HCT116 (cell line): ENCODE measurements at places on chromosomes 12 and 14. TPM values are rescaled to one million over a fixed set of nuclear protein-coding genes. Genes with fewer than 3 reads are reported as not detected.

The SMOC1 gene
- total RNA-seq = not detected

The JPH4 gene
- total RNA-seq = 0.15 TPM

The RNASE1 gene
- 3.3 TPM for total RNA-seq

The MLH3 gene
- total RNA-seq = 14.7 TPM

The TUNAR gene
- not detected for total RNA-seq

The BATF gene
- total RNA-seq = 0.69 TPM

The PHETA1 gene
- 10.6 TPM for total RNA-seq

The KRT4 gene
- total RNA-seq = not detected

- H3K4me1 ChIP-seq = no peaks in the 10 kb centered on the region
- no peaks in the 10 kb centered on the region for H3K36me3 ChIP-seq
- no peak for DNase-seq
- H3K27ac ChIP-seq = no peak overlapping the region
- H3K4me3 ChIP-seq = no peak overlapping the region
These were observed 676.1 kb upstream of the TMEM132C start for GRCh38 chr12:127590868-127591267.

- no peak overlapping the region for H3K4me3 ChIP-seq
- H3K27me3 ChIP-seq = no peaks in the 10 kb centered on the region
- H3K27ac ChIP-seq = no peak overlapping the region
- no peaks in the 10 kb centered on the region for H3K36me3 ChIP-seq
These were observed 884.3 kb downstream of the GALC start for GRCh38 chr14:87108726-87109125.

DNA sequence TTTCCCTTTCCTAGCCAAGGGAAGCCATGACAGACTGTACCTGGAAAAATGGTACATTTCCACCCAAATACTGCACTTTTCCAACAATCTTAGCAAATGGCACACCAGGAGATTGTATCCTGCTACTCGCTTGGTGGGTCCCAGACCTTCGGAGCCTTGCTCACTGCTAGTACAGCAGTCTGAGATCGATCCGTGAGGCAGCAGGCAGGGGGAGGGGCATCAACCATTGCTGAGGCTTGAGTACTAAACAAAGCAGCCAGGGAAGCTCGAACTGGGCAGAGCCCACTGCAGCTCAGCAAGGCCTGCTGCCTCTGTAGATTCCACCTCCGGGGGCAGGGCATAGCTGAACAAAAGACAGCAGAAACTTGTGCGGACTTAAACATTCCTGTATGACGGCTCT lies 218.8 kb downstream of the LRIG3 start:
- H3K4me3 ChIP-seq = no peak overlapping the region
- DNase-seq = no peak
- no peaks in the 10 kb centered on the region for H3K27me3 ChIP-seq
- no peaks in the 10 kb centered on the region for H3K4me1 ChIP-seq
- no peak overlapping the region for H3K27ac ChIP-seq

GRCh38 chr14:76486251-76486743 lies 110.4 kb downstream of the ESRRB start:
- H3K36me3 ChIP-seq = no peaks in the 10 kb centered on the region
- no peak overlapping the region for H3K27ac ChIP-seq
- H3K4me1 ChIP-seq = no peaks in the 10 kb centered on the region
- DNase-seq = no peak
- no peak overlapping the region for H3K4me3 ChIP-seq
- H3K27me3 ChIP-seq = no peaks in the 10 kb centered on the region

DNA sequence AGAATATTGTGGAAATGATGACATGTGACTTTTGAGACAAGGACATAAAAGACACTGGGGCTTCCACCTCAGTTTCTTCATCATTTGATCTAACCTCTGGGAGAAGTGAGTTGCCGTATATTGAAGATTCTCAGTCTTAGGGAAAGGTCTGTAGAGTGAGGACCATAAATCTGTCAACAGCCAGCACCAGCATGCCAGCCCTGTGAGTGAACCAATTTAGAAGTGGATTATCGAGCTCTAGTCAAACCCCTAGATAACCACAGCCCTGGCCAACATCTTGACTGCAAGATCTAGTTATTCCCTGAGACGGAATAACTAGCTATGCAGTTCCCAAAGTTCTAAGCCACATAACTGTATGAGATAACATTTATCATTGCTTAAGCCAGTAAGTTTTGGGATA lies 108.8 kb upstream of the PTPRR start:
- no peaks in the 10 kb centered on the region for H3K4me1 ChIP-seq
- H3K4me3 ChIP-seq = no peak overlapping the region
- H3K27me3 ChIP-seq = no peaks in the 10 kb centered on the region
- DNase-seq = no peak
- H3K36me3 ChIP-seq = no peaks in the 10 kb centered on the region

GRCh38 chr14:93045965-93046704 lies 69.6 kb downstream of the ITPK1 start:
- no peaks in the 10 kb centered on the region for H3K27me3 ChIP-seq
- no peak overlapping the region for H3K4me3 ChIP-seq
- H3K4me1 ChIP-seq = peaks cover 62% of the 10 kb centered on the region

- DNase-seq = no peak
- no peak overlapping the region for H3K4me3 ChIP-seq
- H3K27ac ChIP-seq = no peak overlapping the region
- no peaks in the 10 kb centered on the region for H3K36me3 ChIP-seq
- no peaks in the 10 kb centered on the region for H3K4me1 ChIP-seq
These were observed 218.2 kb downstream of the PRKD1 start for GRCh38 chr14:29709490-29709889.

- no peaks in the 10 kb centered on the region for H3K27me3 ChIP-seq
- no peaks in the 10 kb centered on the region for H3K36me3 ChIP-seq
- DNase-seq = no peak
- H3K4me1 ChIP-seq = no peaks in the 10 kb centered on the region
- H3K4me3 ChIP-seq = no peak overlapping the region
- H3K27ac ChIP-seq = no peak overlapping the region
These were observed 208.5 kb downstream of the SLC41A2 start for GRCh38 chr12:104749545-104749944.

DNA sequence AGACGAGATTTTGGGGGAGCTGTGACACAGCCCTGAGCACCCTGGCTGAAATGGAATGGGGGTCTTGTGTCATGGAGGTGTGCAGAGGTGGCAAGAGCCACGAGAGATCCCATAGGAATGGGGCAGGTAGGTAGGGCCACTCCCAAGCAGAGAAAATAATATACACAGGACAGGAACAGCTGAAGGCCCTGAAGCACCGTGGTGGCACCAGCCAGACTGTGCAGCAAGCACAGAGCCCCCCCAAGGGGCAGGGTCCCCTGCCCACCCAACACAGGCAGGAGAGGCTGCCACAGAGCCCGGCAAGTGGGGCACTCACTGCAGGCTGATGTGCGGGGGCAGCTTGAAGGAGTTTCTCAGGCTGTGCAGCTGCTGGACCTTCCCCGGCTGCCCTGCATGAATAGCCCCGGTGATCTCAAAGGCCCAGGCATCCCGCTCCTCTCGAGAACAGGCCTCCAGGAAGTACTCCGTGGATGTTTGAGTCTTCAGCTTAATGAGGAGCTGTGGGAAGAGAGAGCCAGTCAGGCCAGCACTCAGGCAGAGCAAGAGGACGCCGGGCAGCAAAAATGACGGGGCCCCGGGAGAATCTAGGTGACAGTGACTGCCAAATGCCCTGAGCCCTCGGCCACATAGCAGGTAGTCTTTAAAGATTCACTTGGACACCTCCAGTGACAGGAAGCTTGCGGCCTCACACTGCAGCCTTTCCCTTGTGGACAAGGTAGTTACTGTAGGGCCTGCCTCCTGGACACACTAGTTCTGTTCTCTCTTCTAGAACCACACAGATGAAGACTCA lies 16.7 kb downstream of the PLEK2 start:
- no peak for DNase-seq
- H3K4me3 ChIP-seq = no peak overlapping the region
- H3K27me3 ChIP-seq = no peaks in the 10 kb centered on the region
- H3K27ac ChIP-seq = no peak overlapping the region
- H3K36me3 ChIP-seq = peaks cover 19% of the 10 kb centered on the region
- no peaks in the 10 kb centered on the region; the same call in 1 of the 2 replicates for H3K4me1 ChIP-seq

DNA sequence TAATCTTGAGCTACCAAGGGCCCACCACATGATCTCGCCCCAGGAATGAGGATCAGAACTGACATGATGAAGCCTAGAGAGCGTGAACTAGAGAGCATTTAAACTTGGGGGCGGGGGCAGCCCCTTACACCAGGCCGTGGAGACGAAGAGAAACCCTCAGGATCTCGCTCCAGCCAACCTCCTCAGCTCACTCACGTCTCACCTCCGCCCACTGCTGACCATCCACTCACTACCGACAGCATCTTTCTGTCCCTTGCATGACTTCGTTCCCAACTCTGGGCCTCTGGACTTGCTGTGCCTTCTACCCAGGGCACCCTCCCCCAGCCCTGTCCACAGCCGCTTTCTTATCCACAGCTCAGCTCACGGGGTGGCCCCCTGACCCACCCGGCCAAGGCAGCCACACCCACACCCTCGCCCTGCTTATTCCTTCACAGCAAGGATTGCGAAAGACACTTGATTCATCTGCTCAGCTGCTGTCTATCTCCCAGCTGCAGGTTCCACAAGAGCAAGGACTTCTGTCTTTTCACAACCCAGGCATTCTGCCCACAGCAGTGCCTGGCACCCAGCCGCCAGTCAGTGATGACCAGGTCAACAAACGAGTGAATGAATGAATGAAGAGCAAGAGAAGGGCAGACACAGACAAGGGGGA lies 6.4 kb downstream of the STX2 start:
- DNase-seq = no peak
- H3K36me3 ChIP-seq = 0 out of 2 replicates have a peak, but pooled peaks cover 3% of the 10 kb centered on the region
- no peak overlapping the region for H3K4me3 ChIP-seq
- no peak overlapping the region for H3K27ac ChIP-seq

- H3K27me3 ChIP-seq = no peaks in the 10 kb centered on the region
- DNase-seq = no peak
- no peaks in the 10 kb centered on the region for H3K36me3 ChIP-seq
- no peak overlapping the region for H3K27ac ChIP-seq
- no peak overlapping the region for H3K4me3 ChIP-seq
These were observed 61.8 kb downstream of the TECPR2 start for GRCh38 chr14:102424520-102424919.

GRCh38 chr12:84689638-84690037 lies 223.0 kb downstream of the SLC6A15 start:
- DNase-seq = no peak
- no peaks in the 10 kb centered on the region for H3K36me3 ChIP-seq
- no peaks in the 10 kb centered on the region for H3K4me1 ChIP-seq
- no peaks in the 10 kb centered on the region for H3K27me3 ChIP-seq
- H3K27ac ChIP-seq = no peak overlapping the region
